ENCODE measurements at places on chromosomes 3 and 15. TPM values are rescaled to one million over a fixed set of nuclear protein-coding genes. Genes with fewer than 3 reads are reported as not detected.

PIF1 gene
- 19.8 TPM for polyA plus RNA-seq

CELF6 gene
- polyA plus RNA-seq = 5.2 TPM

TLR9 gene
- polyA plus RNA-seq = 0.09 TPM

GRCh38 chr3:58350627-58351013, 17.9 kb downstream of the PXK start:
- no peak for DNase-seq

DNA sequence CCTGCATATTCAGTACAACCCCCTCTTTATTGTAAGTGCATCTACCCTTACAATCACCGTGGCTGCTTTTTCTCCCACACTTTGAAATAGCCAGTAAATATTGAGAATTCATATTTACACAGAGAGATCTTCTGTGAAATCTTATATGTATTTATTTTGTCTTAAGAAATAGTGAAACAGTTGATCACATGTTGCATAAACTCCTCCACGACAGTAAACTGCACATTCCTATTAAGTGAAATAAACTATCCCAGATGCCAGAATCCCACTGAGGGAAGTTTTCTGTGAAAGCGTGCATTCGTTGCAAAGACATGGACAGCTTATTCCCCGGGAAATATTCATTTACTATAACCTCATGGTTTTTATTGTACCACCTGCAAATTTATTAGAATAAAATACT, 796.0 kb downstream of the ROBO2 start:
- no peak for DNase-seq

Data from renal pelvis (tissue), 12 donors.